NCI-H82 (cell line): ENCODE measurements at places on chromosomes 5 and 9.

DNA sequence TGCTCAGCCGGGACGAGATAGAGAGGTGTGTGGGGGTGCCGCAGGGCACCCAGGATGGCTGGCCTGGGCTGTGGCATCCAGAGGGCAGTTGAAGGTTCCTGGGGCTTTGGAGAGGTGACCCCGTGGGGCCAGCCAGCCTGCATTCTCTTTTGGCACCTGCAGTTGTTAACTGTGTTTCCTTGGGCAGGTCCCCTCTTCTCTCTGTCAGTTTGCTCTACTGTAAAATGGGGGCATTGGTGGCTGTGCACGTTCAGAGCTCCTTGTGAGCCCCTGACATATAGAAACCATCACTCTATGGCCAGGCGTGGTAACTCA lies 8.5 kb downstream of the ZDHHC12 start:
- no peak for DNase-seq

GRCh38 chr9:122051351-122052321 lies 41.5 kb downstream of the TTLL11 start:
- no peak for DNase-seq

GRCh38 chr9:125887172-125887571 lies 140.0 kb downstream of the PBX3 start:
- peak; percentile 70 for DNase-seq

DNA sequence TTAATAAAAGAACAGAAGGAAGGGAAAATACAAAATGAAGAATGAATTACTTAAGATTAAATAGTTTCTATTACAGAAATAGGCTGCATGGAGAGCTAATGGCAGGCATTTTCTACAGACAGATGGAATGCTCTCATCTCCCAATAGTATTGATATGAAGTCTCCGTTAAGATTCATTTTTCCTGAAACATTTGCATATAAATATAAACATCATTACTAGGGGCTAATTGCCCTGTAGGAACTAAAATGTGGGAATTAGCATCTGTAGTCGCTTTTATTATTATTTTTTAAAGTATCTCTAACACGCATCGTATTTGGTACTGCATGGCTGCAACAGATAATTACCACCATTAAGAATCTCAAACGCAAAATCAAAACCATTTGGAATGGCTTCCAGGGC lies 2275.5 kb downstream of the MAT2B start:
- no peak for DNase-seq

DNA sequence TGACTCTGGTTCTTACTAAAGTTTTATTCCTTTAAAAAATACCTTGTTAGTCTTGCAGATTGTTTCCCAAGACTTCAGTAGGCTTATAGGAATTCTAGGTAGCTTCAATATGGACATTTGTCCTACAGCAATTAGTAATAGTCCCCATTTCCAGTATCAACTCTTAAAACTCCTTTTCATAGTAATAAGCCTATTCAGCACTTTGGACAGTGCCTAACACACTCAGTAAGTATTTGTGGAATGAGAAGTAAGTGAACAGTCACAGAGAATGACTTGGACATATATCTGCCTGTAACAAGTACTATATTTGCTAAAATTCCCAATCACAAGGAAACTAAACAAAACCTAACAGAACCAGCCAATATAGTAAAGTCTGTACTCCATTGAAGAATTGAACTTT lies 1291.8 kb upstream of the DMAC1 start:
- no peak for DNase-seq

- DNase-seq, result no peak
These were observed 699.0 kb upstream of the ARRDC3 start for GRCh38 chr5:92081958-92082712.

GRCh38 chr5:171578049-171578828 lies 158.8 kb downstream of the FGF18 start:
- DNase-seq, result peak; percentile 7

- DNase-seq, result no peak
These were observed 97.4 kb downstream of the DAP start for GRCh38 chr5:10663489-10664179.

DNA sequence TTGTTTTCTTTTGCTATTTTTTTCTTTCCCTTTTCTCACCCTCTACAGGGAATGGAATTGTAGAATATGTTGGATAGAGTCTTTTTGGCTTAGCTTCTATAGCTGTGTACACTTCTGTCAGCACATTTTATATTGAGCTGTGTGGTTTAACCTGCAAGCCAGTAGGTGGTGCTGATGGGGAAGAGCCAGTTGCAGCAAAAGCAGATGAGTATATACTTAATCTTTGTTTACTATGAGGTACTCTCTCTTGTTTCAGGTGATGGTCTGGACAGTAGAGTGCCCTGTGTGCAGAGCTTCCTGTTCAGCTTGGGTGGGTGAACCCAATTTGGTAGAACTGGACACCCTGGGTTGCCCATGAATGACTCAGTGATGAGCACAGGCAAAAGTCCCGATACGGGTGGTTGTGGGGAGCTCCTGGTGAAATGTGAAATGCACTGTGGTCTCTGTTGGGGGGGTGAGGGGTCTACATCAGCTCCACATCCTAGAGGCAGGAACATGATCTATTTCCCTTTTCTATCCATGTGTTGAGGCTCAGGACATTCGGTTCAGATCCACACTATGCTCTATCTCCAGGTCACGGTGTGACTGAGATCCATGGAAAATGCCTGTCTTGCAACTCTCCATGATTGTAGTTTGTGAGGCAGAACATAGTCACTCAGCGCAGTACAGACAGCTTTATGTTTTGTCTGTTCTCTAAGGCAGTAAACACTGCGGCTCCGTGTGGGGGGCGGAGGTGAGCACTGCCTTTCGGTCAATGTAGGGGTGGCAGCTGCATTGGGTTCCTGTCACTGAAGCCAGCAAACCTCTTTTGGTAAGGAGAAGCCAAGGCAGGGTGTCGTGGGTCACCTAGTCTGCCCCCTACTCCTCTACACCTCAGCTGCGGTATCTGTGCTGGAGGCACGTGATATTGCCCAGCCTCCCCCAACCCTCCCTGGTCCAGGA lies 353.2 kb downstream of the PRR16 start:
- peak; percentile 4 for DNase-seq

DNA sequence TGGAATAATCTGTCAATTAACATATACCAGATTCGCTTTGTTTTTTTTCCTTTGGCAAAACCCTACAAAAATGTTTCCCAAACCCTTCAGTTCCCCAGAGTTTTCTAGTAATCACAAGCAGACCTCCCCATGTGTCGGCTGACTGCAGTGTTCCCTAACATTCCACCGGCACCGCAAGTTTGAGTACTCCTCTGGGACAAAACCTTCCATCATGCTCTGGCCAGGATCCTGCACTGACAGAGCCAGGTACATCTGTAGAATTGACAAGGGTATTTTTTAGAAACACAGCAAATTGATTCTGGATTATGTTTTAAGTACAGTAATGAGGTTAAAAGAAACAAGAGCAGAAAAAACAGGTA lies 174.7 kb downstream of the GAS1 start:
- DNase-seq, result no peak

DNA sequence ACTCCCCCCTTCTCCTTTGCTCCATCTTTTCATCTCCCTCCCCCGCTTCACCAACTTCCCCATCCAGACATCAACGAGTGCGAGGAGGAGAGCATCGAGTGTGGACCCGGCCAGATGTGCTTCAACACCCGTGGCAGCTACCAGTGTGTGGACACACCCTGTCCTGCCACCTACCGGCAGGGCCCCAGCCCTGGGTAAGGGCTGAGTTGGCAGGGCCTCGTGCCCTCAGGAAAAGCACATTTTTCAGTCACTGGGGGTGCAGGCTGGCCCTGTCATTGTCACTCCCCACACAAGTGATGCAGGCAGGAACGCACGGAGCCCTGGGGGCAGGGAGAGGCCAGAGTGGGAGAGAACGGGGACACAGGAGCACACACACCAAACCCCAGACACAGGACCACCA lies 12.4 kb upstream of the ASS1 start:
- no peak for DNase-seq

DNA sequence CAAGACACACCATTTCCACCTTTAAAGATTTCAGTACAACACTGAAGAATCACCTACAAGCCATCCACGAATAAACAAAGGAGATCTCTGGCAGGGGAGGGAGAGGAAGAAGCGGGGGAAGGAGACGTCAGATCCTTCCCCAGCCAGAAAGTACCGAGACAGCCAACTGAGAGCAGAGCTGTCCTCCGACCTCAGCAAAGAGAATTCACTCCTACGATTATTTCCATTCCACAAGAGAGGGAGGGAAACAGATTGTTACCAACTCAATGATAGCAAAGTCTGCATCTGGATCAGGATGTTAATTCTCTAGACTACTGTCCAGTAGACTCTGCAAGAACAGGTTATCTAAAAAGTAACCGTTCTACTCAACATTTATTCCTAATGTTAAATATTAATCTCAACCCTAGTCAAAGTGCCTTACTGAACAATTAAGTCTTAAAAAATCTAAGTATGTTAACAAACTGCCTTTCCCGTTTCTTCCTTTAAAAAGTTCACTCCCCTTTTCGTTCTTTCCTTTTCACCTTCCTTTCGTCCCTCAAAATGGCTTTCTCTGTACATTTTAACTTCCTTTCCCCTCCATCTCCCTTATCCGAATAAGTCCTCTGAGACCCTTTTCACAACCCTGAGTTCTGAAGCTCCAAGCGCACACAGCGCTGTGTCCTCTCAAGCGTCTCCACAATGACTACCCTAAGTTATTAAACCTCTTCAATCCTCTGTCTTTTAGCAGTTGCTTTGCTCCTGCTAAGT lies 1.4 kb downstream of the CHD1 start:
- peak; percentile 55 for DNase-seq

GRCh38 chr5:79510638-79511037 lies 3.3 kb downstream of the HOMER1 start:
- DNase-seq, result no peak

DNA sequence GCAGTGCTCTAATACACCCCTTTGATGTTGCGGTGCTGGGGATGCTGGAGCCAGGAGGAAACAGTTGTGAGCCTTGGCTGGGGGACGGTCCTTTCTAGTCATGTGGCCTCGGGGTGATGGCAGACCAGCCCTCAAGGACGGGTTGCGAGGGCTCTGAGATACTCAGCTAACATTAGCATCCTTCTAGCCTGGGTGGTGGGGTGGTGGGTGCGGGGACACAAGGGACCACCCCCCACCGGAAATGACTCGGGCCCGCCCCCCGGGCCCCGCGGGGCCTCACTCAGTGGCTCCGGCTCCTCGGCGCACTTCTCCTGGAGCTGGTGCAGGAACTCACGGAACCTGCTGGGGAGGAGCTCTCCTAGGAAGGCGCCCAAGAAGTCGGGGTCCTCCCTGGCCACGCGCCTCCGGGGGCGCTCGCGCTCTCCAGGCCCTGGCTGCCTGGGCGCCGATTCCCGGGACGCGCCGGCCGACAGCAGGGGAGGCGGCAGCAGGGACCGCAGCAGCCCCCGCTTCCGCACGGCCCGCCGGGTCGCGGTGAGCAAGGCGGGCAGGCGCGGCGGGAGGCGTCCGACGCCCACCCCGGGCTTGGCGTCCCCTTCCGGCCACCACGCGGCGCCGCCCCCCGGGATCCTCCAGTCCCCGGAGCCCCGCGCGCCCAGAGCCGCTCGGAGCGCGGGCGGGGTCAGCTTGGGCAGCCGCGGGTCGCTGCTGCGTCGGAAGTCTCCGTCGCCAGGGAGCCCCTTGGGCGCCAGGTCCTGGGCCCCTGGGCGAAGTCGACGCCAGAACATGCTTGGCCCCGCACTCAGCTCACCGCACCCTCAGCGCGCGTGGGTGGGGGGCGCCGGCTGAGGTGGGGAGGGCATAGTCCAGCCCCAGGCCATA lies 873 bp downstream of the C9orf50 start:
- peak; percentile 50 for DNase-seq

DNA sequence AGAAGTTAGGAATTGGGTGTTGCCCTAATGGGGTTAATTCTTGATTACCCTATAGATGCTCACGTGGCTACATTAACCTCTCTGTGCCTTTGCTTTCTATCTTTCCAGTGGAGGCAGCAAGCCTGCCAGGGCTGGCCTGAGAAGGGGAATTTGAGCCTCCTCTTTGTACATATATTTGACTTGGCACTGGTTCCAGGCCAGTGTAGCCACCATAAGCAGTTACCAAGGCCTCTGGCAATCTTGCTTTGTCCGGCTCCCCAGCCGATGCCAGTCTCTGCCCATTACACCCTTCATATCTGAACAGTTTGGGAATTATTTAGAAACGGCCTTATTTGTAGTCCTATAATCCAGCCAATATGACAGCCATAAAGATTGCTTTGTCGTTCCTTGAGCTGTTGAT lies 58.6 kb upstream of the PPARGC1B start:
- no peak for DNase-seq

- no peak for DNase-seq
These were observed 210.5 kb downstream of the ELAVL2 start for GRCh38 chr9:23615569-23615968.

- DNase-seq, result no peak
These were observed 47.7 kb downstream of the RXRA start for GRCh38 chr9:134373953-134374300.
